NCI-H1417 treated with DMSO at 0.1 percent for 48 hours (cell line): ENCODE measurements at places on chromosomes 5 and 9.

DNA sequence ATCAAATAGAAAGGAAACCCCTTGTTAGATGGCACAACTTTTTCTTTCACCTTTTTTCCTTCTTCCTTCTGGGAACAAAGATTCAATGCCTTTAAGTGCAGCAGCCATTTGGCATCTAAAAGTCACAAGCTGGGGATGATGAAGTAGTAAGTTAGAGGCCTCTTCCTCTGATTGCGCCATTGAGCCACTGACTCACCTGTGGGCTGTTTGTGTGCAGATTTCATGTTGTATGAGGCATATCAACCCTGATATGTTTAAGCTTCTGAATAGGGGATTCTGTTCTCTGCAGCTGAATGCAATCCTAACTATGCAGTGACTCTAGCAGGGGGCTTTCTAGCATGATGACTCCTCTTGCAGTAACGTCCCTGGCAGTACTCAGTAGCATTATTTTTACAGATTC, 599.9 kb downstream of the CSNK1G3 start:
- DNase-seq = no peak

DNA sequence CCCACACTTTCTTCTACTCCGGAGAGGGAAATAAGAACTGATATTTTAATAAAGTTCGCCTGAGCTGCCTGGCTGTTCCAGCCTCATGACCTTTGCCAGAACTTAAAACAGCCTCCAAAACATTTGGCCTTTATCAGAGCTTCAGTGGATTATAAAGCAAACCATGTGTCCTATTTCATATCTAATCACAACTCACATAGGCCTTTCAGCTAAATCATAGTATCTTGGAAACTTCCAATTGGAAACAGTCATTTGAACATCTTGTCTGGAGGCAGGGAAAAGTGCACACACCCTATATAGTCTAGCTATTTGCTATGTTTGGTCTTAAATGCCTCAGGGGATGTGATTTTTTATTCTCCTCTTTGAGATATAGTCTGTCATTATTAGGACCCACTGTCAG, 46.0 kb upstream of the FREM1 start:
- DNase-seq = no peak

GRCh38 chr9:93154293-93154903, 20.3 kb upstream of the NINJ1 start:
- DNase-seq = no peak

DNA sequence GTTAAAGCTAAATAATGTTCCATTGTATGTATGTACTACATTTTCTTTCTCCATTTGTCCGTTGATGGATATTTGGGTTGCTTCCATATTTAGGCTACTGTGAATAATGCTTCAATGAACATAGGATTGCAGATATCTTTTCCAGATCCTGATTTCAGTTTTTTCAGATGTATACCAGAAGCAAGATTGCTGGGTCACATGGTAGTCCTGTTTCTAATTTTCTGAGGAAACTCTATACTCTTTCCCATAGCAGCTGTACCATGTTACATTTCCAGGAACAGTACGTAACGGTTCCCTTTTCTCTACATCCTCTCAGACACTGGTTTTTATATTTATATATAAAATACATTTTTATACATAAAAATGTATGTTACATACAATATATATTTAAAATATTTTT, 121.8 kb downstream of the GCNT1 start:
- no peak for DNase-seq

DNA sequence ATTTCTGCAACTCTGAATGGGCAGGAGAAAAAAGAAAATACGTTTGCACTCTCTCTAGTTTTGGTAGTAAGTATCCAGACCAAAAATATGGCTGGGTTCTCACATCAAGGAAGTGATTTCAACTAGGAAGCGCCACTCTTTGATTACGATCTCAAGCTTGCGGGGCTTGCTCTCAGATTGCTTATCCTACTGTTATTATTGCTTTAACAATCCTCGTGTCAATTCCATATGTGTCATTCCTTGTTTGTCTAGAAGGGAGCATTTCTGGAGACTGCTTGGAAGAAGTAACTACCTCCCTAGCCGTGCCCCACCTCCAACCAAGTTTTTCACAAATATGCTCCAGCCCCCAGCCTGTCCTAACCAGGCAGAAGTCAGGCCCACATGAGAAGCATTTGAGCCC, 3.5 kb downstream of the PRUNE2 start:
- no peak for DNase-seq

- no peak for DNase-seq
Observed at GRCh38 chr5:179534431-179534830, 15.9 kb upstream of the RUFY1 start.

- DNase-seq = no peak
Observed at GRCh38 chr9:93116072-93116961, 17.7 kb downstream of the NINJ1 start.

GRCh38 chr5:89471541-89471940, 588.6 kb upstream of the MEF2C start:
- no peak for DNase-seq

- DNase-seq = no peak
Observed at GRCh38 chr5:1468247-1468612, 23.0 kb upstream of the SLC6A3 start.

DNA sequence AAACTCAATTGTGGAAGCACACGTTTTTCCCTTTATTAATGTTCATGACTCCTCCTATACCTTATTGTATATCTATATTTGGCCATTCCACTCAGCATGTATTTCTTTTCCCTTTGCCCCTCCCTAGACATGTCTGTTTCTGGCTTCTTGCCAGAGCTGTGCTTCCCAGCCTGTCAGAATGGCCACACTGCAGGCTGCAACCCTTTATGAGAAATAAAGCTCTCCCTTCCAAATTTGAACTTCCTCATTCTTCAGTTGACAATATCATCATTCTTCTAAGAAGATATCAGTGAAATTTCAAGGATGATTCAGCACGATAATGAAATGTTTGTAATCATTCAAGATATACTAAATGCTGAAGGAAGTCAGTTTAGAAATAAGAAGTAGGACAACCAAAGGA, 107.6 kb upstream of the PRSS3 start:
- DNase-seq = no peak

DNA sequence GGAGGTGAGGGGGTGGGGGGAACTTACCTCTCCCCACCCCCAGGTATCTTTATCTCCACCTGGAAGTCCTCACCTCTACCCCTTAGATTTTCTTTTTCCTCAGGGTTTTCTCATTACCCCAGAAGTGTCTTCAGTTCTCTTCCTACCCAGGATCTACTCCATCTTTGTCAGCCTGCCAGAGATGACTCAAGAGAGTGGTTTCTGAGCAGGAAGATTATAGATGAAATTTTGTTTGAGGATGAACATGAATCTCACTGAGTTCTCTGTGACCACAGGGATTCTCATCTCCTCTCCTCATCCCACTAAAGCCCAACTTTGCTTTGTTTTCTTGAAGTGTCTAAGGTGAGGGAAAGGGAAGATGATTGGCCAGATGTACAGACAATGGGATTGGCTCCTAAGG, 5.2 kb upstream of the HINT2 start:
- DNase-seq = no peak

DNA sequence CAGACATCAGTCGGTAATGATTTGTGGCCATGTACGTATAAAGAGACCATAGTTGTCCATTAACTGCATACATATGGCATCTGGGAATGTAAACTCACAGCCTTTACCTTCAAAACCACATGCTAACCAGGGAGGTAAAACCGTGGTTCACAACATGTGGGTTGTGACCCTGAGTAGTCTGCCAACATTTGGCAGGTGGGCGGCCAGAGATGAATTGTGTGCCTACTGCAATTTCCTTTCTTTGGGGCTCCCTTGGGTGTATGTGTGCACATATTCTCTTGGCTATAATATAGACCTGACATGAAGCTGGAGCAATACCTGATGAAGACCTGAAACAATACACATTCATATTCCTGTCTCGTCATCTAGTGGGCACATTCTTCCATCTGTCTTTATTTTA, 396.0 kb downstream of the MLLT3 start:
- no peak for DNase-seq

DNA sequence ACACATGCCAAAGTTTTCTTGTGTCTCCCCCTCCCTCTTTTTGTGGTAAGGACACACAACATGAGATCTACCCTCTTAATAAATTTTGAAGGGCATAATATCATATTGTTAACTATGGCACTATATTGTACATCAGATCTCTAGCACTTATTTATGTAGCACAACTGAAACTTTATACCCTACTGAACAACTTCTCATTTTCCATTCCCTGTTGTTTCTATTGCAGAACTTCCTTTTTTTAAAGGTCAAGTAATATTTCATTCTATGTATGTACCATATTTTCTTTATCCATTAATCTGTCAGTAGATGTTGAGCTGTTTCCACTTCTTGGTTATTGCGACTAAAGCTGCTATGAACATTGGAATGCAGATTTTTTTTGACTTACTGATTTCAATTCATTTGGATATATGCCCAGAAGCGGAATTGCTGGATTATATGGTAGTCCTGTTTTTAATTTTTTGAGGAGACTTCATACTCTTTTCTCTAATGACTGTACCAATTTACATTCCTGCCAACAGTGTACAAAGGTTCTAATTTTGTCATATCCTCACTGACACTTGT, 305.3 kb downstream of the PRR16 start:
- DNase-seq = no peak

- DNase-seq = no peak
Observed at GRCh38 chr5:136979131-136979530, 520.0 kb downstream of the SPOCK1 start.

GRCh38 chr5:123700624-123701287, 188.8 kb downstream of the CSNK1G3 start:
- DNase-seq = no peak

DNA sequence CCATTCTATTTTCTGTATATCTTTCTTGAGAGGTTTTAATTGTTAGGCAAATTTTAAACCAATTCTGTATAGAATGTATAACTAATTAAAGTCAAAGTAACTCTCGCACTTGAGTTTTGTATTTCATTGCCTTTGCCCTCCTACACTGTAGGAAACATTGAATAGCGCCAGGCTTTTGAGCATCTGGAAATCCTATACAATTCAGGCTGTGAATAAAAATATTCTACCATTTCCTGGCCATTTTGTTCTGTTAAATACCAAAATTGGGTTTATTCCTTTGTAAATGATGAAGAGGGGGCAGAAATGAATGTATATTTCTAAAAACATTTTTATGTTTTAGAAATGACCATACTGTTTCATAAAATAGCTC, 571.8 kb upstream of the CLINT1 start:
- DNase-seq = no peak

DNA sequence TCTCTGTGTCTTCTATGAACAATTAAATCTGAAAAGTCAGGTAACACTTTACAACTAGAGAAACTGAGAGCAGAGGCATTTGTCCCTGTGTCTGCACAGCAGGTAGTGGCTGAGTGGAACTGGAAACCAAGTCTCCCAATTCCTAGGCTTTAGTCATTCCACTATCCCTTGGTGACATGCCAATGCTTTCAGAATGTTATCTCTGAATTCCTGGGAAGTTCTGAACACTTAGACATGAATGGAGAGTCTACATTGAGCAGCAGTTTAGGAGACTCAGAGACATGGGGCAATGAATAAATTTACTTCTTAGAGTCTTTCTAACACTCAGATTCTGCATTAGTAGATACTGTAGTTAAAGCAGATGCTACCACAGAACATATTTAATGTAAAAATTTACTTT, 94.8 kb upstream of the APC start:
- no peak for DNase-seq

- DNase-seq = peak; percentile 91
Observed at GRCh38 chr9:70420441-70421271, 6.2 kb upstream of the KLF9 start.

- no peak for DNase-seq
Observed at GRCh38 chr9:127572961-127573721, 38.9 kb upstream of the STXBP1 start.

- DNase-seq = no peak
Observed at GRCh38 chr9:109403766-109404320, 83.0 kb upstream of the EPB41L4B start.

- no peak for DNase-seq
Observed at GRCh38 chr9:106717686-106718085, 145.3 kb upstream of the ZNF462 start.

- no peak for DNase-seq
Observed at GRCh38 chr5:121805911-121806310, 45.8 kb upstream of the FTMT start.

DNA sequence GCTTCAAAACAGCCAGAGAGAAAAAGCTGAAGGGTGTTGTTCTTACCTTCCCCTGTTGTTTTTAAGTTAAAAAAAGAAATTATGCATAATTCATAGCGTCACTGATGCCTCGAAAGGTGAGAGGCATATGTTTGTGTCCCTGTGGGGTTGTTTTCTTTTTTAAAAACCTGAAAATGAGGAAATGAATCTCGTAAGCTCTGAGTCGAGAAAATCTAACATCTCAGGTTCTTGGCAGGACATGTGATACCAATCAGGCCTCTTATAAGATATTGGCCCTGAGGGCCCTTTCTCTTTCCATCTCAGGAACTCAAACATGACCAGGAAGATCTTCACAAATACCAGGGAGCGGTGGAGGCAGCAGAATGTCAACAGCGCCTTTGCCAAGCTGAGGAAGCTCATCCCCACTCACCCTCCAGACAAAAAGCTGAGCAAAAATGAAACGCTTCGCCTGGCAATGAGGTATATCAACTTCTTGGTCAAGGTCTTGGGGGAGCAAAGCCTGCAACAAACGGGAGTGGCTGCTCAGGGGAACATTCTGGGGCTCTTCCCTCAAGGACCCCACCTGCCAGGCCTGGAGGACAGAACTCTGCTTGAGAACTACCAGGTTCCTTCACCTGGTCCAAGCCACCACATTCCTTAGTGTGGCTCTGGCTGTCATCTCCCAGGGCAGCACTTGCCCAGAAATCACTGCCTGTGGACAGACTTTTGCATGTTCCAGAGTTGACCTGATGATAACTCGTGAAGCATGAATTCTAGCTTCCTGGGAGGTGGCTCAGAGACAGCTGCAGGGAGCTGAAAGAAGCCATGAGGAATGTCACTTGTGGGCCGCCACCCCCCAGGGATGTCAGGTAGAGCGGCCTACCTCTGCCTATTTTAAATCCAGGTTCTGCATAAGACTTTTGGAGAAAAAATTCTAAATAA, at the start of gene TAL2:
TSS of gene TAL2 (plus strand) at position 274 of the 921 bp plus-strand sequence. CDS start at position 314, 40 bp downstream.
- DNase-seq = no peak

DNA sequence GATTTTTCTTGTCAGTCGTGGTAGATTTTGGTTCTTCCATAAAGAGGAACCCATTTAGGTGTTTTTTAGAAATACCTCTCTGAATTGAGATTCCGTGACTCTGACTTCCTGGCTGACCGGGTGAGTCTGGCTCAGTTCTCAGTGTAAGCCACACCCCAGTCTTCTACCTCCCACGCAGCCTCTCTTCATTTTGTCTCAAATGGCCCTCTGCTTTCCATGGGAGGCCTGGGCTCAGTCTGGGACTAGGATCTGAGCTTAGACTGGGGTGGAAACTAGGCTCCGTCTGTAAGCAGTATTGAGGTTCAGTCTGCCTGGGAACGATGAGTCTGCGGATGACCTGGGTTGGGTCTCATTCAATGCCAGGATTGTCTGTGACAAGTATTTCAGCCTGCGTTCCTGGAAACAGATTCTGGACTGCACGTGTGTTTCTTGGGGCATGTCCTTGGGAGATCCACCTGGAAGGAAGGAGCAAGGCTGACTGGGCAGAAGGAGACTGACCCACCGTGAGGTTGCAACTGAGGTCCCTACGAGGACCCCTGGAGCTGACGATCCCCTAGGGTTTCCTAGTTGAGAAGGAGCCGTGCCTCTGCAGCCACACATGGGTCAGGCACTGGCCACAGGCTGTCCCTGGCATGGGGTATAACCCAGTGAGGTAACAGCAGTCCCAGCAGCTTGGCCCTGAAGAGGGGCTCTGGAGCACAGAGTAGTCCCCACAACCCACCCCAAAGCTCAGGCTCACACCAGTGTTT, 12.4 kb upstream of the CRB2 start:
- no peak for DNase-seq

- no peak for DNase-seq
Observed at GRCh38 chr5:73781107-73781768, 155.2 kb downstream of the ARHGEF28 start.
